ENCODE measurements at places on chromosomes 16 and 17. TPM values are rescaled to one million over a fixed set of nuclear protein-coding genes. Genes with fewer than 3 reads are reported as not detected.

The APRT gene
- total RNA-seq: 377 TPM

The ARL2BP gene
- total RNA-seq: 65.8 TPM

The TMEM238L gene
- total RNA-seq: not detected

The WDR81 gene
- total RNA-seq: 30.6 TPM

The SULT1A4 gene
- 44.2 TPM for total RNA-seq

The ZG16 gene
- not detected for total RNA-seq

The COTL1 gene
- total RNA-seq: 605 TPM

The TM4SF5 gene
- total RNA-seq: 0.55 TPM

The PER1 gene
- 3.5 TPM for total RNA-seq

The METTL9 gene
- 94.1 TPM for total RNA-seq

The TMIGD1 gene
- not detected for total RNA-seq

The ALOX15B gene
- total RNA-seq: not detected

The EXOC3L1 gene
- total RNA-seq: not detected

The PABPN1L gene
- total RNA-seq: not detected

The TBC1D3C gene
- total RNA-seq: not detected
